ENCODE measurements at places on chromosomes 5 and 9.

DNA sequence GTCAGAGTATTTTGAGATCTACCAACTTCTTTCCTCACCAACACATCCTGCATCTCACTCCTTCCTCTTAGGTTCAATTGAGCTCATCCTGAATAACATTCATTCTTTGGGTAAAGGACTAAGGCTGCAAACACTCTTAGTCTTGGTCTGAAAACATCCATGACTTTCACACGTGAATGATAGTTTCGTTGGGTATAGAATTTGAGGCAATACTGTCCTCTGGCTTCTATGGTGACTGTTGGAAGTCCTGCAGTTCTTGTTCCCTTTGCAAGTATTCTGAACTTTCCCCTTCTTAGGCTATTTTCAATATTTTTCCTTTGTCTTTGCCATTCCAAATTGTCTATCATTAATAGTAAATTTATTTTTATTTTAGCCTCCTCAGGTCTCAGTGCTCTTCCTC, 185.4 kb downstream of the ROR2 start:
- DNase-seq: no peak

- DNase-seq: no peak
Measured at GRCh38 chr9:92954886-92955285, 7.6 kb downstream of the FGD3 start.

GRCh38 chr5:115575167-115576070, 26.9 kb downstream of the TICAM2 start:
- DNase-seq: no peak

GRCh38 chr5:95148453-95148852, 136.4 kb downstream of the MCTP1 start:
- DNase-seq: no peak

DNA sequence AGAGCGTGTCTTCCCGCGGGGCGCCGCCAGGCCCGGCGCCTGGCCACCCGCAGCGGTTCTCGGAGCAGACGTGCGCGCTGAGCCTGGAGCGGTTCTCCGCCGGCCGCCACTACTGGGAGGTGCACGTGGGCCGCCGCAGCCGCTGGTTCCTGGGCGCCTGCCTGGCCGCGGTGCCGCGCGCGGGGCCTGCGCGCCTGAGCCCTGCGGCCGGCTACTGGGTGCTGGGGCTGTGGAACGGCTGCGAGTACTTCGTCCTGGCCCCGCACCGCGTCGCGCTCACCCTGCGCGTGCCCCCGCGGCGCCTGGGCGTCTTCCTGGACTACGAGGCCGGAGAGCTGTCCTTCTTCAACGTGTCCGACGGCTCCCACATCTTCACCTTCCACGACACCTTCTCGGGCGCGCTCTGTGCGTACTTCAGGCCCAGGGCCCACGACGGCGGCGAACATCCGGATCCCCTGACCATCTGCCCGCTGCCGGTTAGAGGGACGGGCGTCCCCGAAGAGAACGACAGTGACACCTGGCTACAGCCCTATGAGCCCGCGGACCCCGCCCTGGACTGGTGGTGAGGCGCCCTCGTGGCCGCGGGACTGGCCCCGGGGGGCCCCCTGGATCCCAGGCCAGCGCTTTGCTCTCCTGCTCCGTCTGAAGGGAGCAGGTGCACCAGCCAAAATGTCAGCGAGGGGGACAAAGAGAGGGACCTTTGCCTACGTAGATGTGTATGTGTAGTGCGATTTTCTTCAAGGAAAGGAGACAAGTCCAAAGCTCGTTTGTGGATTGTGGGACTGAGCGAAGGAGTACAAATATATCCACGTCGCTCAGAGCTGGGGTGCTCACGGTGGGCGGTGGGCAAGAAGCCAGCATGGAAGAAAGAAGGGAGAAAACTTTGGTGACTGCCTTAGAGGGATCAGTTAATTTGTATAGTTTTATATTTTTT, 19.5 kb downstream of the BTNL9 start:
- no peak for DNase-seq

DNA sequence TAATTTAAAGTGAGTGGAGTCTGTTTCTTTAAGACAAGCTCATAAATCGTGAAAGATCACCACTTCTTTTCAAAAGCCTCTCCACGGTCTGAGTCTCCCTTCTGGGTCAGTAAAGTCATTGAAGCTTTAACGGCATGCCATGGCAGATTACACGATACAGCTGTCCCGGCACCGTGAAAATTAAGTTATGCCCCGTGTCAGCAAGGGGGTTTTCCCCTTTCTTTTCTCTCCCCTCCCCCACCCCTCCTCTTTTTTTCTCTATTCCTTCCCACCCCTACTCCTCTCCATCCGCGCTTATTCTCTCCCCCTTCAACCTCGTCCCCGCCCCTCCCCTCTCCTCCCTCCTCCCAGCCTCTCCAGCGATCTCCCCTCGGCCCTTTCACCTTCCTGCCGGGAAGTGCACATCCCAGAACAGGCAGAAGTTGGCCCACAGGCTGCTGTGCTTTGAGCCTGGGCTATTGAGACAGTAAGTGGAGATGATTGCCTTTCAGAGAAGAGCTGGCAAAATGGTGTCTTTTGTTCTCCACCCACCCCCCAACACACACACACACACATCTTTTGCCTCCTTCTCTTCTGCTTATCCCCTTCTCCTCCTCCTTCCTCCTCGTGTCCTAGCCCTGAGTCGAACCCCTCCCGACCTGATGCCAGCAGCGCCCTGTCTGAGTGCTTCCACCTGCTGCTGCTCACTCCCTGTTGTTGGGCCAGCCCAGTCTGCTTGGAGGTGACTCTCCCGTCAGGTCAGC, 44.1 kb downstream of the GAS1 start:
- DNase-seq: no peak

- DNase-seq: peak; percentile 1
Measured at GRCh38 chr9:20811872-20812271, 127.8 kb downstream of the FOCAD start.

DNA sequence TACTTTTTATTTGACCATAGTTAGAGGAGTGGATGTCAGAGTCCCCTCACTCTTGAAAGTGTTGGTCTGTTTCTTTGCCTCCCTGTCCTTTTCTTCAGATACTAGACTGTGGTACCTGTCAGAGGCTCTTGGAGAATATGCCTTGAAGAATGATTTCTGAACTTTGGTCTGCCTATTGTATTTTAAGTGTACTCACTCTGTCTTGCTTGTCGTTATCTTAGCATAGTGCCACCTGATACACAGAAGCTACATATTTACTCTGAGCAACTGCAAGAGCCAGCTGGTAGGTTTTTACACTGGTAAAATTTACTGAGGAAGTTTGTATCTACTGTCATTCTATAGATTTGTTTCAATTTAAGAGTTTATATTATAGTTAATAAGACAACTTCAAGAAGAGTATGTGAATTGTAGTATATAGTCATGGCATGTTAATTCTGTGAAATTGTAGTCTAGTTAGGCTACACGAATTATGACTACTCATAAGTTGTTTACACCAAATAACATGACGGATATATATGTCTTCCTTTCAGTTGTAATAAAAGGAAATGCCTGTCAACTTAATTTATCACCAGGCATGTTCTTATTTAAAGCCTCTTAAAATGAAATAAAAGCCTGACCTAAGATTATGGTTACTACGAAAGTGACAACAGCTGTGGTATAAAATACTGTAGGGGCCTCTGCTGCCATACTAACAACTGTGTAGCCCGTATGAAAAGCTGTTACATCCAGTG, 201.7 kb downstream of the KDM4C start:
- DNase-seq: no peak

GRCh38 chr9:96148634-96149532, 153.1 kb downstream of the HSD17B3 start:
- no peak for DNase-seq

DNA sequence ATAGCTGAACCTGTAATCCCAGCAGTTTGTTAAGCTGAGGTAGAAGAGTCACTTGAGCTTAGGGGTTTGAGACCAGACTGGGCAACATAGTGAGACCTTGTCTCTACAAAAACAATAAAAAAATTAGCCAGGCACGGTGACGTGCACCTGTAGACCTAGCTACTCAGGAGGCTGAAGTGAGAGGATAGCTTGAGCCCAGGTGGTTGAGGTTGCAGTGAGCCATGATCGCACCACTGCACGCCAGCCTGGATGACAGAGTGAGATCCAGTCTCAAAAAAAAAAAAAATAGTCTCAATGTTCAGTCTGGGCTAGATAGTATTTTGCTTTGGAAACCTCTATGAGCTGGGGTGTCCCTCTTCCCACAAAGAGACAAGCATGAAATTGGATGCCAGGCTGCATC, 51.9 kb upstream of the IQGAP2 start:
- no peak for DNase-seq

- no peak for DNase-seq
Measured at GRCh38 chr5:127925916-127926315, 157.7 kb upstream of the SLC12A2 start.

DNA sequence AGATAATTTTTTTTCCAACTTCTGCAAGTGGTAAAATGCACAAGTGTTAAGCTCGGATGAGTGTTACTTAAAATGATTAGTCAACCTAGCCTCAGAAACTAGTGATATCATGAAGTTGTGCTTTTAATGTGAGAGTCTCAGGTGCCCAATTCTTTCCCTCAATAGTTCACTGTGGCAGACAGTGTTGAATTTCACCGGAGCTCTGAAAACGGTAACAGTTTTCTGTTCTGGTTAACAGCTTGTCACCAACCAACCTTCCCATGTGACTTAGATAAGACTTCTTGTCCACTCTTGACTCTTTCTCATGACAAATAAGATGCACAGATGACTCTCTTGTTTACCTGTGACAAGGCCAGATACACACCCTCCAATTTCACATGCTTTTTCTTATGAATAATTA, 125.5 kb downstream of the OSTF1 start:
- DNase-seq: no peak

DNA sequence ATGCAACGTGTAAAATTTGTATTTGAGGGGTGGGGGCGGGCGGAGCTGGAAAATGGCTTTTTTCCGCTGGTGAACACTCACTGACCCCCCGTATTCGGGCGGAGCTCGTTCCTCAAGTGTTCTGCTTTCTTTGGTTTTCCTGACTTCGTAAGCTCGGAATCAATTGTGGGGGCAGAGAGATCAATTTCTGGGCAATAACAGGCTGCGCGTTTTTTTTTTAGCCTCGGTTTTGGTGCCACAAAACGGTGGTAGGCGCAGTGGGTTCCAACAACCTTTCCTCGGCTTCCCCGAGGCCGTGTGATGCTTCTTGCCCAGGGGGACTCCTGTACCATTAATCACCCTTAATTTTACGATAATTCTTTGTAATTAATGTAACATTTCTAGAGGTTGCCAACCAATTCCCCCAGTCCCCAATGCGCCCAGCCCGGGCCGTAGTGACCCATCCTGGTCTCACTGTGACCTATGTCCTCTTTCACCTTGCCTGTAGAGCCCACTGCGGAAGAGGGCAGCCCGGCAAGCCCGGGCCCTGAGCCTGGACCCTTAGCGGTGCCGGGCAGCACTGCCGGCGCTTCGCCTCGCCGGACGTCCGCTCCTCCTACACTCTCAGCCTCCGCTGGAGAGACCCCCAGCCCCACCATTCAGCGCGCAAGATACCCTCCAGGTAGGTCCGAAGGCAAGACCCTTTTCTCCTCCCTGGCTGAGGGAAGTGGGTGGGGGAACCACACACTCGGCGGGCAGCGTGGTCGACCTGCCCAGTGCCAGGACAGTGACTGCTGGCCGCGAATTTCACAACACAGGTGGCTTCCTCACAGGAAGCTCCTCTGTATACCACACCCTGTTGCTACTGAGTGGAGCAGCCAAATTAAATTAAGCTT, 3.7 kb downstream of the NR4A3 start:
- no peak for DNase-seq

DNA sequence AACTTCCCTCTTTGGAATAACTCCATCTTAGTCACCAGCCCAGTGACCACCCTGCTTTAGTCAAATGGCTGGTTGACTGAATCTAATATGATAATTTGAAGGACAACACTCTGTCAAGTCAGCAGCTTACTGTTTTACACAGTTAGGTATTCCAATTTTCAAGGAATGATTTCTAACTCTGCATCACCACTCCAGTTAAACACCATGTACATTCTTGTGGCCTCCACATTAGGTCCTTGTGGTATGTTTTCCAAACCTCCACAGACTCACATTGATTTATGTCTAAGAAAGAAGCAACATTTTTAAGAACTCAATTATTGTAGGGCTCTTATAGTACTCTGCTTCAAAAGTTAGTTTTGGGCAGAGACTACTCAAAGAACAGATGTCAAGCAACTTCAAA, 110.7 kb downstream of the TLE1 start:
- DNase-seq: no peak

- DNase-seq: no peak
Measured at GRCh38 chr9:70475211-70475610, 60.8 kb upstream of the KLF9 start.

- no peak for DNase-seq
Measured at GRCh38 chr5:143226361-143226760, 177.1 kb downstream of the NR3C1 start.

DNA sequence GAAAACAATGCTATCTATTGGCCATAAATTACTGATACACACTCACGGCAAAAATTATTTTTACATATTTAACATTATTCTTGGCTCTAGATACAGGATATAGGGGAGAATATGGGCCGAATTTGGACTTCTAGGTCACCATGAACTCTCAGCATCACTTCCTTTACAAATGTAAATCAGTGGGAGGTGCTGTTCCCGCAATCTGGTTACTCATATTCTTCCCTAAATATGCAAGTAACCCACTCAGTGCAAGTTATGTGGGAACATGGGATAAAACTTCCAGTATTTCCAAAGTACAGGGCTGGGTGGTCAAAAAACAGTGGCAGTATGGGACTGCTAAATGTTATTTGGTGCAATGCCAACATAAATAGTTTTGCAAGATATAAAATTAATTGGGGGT, 145.6 kb downstream of the PPP2R2B start:
- no peak for DNase-seq

DNA sequence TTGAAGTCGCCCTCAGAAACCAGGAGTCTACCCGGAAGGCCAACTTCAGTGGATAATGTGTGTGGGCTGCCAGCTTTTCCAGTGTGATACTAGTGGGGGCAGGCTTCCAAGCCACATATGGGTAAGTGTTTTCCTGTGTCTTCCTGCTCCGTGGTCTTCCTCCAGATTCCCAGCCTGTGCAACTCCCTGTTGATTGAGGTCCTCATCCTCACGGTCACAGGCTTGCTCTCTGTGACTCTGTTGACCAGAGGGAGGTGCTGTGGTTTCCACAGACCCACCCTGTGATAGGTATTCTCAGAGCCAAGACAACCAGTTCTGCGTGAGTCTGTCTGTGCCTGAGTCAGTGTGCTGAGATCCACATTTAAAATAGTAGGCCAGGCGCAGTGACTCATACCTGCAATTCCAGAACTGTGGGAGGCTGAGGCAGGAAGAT, 388.0 kb upstream of the IRX2 start:
- DNase-seq: no peak

DNA sequence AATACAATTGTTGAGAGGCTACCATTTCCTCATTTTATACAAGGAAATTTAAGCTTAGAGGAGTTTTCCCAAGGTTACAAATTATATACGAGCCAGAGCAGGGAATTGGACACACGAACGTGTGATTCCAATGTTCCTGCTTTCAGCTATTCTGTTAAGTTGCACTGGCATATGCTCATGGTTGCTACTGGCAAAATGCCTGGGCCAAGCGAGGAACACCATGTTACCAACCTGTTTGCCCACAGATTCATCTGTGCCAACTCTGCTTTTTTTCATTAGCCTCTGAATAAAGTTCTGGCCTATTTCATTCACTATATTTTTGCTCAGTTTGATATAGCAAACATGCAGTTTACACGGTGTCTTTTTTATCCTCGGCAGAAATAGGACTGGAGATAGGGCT, 5.1 kb upstream of the C5orf46 start:
- DNase-seq: no peak

- DNase-seq: peak; percentile 22
Measured at GRCh38 chr5:53031695-53032096, 42.5 kb downstream of the ITGA2 start.
